ENCODE measurements at places on chromosomes 3 and 15.
A peak's percentile ranks its signal among the peaks of the same experiment; 100 is the strongest.

- peak; percentile 84 for DNase-seq
These were observed 12.4 kb upstream of the RAB11A start for GRCh38 chr15:65856821-65857455.

GRCh38 chr3:171420667-171421066, 39.5 kb downstream of the TNIK start:
- no peak for DNase-seq

DNA sequence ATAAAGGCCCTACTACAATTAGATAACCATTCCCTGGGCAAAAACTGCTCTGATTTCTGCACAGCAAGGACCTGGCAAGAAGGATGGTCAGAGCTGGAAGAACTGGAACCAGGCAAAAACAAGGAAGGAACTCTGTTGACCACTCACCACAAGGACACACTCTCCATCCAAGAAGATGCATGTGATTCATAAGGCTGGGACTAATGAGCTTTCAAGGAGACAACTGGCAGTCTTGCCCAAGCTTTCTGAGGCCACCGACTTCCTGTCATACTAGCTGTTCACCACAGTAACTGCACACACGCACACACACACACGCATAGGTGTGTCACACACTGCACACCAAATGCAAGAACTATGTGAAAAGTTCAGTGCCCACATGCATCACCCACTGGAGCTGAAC, 256.6 kb downstream of the OCA2 start:
- DNase-seq, result no peak

DNA sequence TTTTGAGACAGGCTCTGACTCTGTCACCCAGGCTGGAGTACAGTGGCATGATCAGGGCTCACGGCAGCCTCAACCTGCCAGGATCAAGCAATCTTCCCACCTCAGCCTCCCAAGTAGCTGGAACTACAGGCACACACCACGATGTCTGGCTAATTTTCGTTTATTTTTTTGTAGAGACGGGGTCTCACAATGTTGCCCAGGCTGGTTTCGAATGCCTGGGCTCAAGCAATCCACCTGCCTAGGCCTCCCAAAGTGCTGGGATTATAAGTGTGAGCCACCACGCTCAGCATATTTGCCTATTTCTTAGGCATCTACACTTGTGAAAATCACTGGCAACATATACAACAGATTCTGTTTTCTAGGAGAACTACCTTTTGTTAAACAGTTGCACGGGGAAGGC, 16.9 kb downstream of the MYO1E start:
- DNase-seq, result no peak

GRCh38 chr3:56368846-56369245, 99.4 kb downstream of the ERC2 start:
- no peak for DNase-seq

DNA sequence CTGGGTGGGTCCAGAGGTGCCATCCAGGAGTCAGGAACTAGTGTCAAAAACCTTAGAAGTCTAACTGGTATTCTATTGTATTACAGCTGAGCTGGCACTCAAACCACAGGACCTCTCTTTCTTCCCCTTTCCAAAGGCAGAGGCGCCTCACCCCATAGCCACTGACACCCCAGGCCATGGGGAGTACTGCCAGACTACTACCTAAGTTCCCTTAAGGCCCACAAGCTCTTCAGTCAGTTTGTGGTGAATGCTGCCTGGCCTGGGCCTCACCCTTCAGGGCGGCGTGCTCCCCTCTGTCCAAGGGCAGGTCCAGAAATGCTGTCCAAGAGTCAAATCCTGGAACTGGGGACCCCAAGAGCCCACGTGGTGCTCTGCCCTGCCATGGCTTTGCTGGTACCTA, 43.0 kb upstream of the FGF7 start:
- DNase-seq, result no peak

DNA sequence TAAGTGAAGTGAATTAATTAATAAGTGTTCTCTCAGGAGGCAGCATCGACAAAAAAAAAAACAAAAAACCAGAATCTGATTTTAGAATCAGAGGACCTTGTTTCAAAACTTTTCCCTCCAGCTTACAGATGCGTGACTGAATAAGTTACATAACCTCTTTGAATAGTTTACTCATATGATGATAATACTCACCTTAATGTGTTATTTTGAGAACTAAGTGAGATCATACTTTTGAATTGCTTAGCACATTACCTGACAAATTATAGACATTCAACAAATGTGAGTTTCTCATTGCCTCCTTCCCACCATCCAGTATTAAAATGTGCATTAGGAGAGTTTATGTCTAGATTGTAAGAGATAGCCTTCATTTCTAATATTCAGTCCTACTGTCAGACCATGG, 94.0 kb downstream of the SOX2 start:
- no peak for DNase-seq

DNA sequence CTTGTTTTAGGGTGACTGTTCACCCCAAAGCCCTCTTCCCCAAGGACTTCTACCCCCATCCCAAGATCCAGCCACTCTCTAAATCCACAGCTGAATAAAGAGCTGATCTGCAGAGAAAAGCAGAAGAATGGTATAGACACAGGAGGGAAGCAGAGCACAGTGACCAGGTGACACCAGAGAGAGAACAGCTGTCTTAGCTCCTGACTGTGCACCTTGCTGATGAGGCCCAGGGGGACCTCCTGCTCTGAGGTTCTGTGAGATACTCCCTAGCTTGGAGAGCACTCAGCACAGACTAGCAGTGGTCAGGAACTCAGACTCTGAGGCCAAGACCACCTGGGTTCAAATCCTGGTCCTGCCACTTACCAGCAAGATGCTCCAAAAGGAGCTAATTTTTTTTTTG, 17.7 kb downstream of the MCF2L2 start:
- no peak for DNase-seq

DNA sequence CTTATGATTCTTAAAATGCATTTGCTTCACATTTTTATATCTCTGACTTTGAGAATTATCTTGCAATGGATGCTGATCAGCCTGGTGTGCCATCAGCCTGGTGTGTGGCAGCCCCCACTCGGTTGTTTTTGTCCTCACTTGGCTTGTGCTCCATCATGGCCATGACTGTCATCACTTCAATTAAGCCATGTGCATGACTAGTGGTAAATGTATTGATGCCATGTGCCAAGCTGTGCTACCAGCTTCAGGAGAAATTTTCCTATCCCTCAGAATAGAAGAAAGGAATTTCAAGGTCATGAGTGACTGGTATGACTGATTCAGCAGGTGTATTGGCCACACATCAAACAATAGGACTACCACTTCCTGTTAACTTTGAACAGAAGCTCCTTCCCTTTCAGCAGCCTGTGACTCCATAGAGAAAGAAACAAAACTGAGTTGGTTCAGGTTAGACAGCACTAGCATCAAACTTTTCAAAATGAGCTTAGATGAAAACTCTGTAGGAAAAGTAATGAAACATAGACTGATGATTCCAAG, 251.7 kb downstream of the GRM7 start:
- no peak for DNase-seq

- no peak for DNase-seq
These were observed 468 bp upstream of the SPTBN5 start for GRCh38 chr15:41894251-41894790.

DNA sequence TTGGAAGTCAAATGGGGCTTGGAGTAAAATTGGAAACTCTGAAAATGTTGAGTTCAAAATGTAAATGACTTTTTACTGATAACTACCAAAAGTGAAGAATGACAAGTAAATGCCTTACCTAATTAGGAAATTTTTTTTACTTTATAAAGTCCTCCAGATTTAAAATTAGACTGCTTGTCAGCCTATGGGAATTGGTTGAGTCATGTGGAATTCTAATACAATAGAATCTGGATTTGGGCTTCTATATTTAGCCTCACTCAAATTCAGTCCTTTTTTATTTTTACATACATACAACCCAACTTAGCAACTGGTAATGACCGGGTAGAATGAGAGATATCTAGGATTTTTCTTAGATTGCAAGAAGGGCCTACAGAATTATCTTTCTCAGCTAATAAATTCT, 158.9 kb upstream of the CADPS start:
- DNase-seq, result no peak

DNA sequence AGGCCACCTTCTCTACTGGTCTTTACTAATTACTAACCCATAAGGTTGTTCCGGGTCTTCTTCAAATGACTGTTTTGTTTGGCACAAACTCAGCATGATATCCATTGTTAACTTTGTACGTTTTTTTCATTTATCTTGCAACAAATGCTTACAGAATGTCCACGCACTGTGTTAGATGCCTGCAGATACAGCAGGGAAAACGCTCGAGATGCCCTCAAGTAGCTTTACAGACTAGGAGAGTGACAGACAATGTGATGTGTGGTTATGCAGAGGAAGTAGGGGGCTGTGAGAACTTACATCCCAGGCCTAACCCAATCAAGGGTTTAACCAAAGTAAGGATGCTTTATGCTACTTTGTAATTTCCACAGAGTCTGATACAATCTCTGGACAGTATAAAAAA, 949 bp upstream of the RFC4 start:
- no peak for DNase-seq

DNA sequence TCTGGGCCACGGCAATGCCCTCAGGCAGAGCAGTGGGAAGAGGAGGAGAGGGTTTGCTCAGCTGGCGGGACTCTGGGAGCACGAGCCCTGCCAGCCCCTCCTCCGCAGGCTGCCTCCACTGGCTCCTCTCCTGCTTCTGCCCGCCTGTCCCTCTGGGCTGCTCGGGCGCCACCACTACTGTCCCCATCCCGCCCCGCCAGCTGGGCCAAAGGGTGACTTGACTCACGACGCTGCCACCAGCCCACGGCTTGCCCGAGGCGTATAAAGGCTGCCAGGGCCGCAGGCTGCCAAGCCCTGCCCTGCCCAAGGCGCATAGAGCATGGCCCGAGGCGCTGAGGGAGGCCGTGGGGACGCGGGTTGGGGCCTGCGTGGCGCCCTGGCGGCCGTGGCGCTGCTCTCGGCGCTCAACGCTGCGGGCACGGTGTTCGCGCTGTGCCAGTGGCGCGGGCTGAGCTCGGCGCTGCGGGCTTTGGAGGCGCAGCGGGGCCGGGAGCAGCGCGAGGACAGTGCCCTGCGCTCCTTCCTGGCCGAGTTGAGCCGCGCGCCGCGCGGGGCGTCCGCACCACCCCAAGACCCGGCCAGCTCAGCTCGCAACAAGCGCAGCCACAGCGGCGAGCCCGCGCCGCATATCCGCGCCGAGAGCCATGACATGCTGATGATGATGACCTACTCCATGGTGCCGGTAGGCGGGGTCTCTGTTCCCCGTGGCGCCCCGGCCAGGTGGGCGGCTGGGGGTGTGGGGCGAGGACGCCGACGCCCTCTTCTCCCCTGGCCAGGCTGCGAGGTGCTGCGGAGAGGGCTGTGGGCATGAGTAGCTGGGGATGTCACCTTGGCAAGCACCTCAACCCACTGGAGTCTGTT, at the start of gene GLDN:
Gene GLDN (plus strand): TSS at position 290 of the 861 bp plus-strand sequence. CDS start 30 bp downstream, at position 320.
- no peak for DNase-seq

- no peak for DNase-seq
These were observed 13.3 kb downstream of the COL7A1 start for GRCh38 chr3:48581621-48582481.

- no peak for DNase-seq
These were observed 12.8 kb upstream of the KLF15 start for GRCh38 chr3:126370055-126370454.

All from stimulated activated CD4-positive, alpha-beta T cell treated with anti-CD3 and anti-CD28 coated beads, Interleukin-2, amount 100 ng/mL, for 48 hours (primary cell).